ENCODE measurements at places on chromosomes 5 and 9.

DNA sequence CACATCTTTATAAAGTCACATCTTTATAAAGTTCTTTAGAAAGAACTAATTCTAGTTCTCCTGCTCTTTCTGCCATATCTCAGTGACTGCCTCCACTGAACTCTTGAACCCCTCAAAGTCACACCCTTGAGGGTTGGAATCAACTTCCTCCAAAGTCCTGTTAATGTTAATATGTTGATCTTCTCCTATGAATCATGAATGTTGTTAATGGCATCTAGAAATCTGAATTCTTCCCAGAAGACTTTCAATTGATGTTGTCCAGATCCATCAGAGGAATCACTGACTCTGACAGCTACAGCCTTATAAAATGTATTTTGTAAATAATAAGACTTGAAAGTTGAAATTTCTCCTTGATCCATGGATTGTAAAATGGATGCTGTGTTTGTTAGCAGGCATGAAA is 213.4 kb downstream of the COX7C start:
- no peak for DNase-seq

GRCh38 chr9:133403766-133404453 is 13.9 kb downstream of the REXO4 start:
- DNase-seq, result no peak

- no peak for DNase-seq
Measured at GRCh38 chr9:96009690-96010472, 134.4 kb downstream of the ERCC6L2 start.

DNA sequence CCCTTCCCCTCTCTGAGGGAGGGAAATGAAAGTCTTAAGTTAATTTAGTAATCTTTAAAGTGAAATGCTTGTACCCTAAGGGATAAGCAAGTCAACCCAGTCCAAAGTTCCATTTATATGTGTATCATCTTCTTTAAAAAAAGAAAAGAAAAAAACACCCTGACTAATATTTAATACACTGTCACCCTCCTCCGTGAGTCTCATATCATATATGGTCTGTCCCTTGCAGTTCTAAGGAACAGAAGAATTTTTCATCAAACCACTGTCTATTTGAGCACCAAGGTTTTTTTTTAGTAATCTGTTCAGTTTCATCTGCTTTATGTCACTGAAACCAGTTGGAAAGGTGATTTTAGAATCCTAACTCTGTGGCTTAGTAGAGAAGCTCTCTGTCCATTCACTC is 15.2 kb downstream of the TNIP1 start:
- no peak for DNase-seq

DNA sequence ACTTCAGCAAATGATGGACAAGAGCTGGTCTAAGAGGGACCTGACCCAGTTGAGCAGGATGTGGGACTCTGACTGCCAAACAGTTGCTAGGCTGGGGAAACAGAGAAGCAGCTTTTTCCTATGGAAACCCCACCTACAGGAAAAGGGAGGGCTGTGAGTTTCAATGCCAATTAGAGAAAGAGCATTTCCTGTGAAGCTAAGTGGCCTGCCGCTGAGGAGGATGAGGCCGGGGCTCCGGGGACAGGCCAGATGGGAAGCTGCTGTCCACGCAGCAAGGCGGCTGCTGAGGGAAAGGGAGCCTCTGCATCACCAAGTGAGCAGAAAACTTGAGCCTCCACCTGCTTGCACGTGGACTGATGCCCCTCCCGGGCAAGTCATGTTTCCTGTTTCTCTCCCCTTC is at the start of gene PCDH12:
Gene PCDH12, minus strand, starts transcription at position 90 of the 400 bp plus-strand sequence. CDS start 351 bp downstream, outside the sequence.
- DNase-seq, result no peak

- no peak for DNase-seq
Measured at GRCh38 chr5:107658528-107658927, 12.2 kb downstream of the EFNA5 start.

DNA sequence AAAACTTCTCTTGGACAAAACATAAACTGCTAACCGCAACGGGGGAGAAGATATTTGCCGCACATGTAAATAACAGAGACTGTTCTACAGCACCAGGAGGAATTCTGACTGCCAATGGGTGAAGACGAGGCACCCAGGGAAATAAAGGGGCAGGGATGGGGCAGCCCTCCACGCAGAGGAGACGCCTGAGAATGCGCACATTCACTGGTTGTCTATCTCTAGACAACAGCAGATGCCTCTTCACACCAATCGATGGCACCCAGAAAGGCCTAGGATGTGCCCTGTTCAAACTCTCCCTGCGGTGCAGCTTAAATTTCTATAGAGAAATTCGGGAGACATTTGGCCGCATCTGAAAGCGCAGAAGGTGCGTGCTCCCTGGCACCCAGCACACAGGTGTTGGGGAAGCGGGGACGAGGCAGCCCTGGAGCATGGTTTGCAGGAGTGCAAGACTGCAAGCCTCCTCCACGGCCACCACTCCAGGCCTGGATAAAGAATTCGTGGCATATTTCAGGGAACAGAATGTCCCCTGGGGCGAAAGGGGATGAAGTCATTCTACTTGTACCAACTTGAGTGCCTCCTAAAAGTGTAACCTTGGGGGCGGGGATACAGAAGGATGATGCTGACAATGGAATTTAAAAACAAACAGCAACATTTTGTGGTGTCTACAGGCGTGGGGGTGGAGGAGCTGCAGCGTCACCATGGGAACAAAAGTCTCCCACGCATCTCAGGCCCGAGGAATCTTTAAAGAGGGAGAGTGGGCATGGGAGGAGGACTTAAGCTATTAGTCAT is 6.3 kb upstream of the IRX2 start:
- peak; percentile 97 for DNase-seq

DNA sequence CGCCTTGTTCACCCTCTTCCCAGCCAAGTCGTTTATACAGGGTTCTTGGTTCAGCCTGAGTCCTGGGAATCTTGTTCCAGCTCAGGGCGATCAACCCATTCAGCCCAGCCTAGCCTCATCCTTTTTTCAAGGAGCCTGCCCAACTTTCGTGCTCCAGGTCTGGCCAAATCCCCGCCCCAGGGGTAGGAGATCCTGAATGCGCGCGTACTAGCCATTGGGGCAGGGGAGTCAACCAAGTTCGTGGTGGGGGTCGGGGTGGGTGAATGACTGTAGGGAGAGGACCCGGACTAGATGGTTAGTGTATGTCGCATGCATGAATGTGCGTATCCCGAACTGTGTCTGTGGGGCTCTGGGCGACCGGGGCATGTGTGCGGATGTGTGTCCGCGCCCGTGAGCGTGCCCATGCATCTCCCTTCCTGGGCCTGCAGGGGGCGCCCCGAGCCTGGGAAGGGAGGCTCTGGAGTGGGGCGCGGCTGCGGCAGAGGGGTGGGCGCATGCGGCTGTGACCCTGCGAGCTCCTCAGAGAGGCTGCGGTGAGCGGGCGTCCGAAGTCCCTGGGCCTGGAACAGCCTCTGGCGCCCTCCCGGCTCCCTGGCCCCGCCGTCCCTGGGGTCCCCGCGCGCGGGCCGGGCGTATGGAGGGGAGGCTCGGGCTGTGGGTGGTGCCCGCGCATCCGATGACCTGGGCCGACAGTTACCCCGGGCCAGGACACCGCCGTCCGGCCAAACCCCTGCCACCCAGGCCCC is 8.7 kb downstream of the CCL21 start:
- DNase-seq, result peak; percentile 63

DNA sequence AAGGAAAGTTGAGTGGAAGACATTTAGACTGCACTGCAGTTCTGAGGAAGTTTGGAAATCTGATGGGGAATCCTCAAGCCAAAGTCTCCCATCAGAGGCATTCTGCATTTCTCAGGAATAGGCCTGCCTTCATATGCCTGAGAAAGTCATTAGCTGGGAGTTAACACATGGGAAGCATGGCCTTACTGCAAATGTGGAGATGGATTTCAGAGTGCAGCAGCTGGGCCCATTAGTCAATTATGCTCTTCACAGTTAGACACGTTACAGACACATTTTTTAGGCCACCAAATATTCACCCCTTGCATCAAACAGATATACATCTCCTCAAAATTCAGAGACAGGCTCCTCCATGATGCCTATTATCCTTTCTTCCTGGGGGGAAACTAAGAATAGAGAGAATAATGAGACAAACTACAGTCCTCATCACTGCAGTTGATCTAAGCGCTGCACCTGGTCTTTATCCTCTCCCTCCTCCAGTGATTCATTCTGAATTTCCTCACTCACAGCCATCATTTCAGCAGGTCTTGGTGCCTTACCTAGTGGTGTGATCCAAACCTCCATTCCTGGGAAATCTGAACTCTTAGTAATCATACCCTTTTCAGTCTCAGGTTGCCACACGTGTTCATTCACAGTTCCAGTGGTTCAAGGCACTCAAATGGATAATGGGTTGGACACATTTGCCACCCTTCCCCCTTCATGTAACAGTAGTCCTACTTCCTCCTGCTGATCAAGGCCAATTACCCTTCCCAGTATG is 47.9 kb upstream of the PPP2CA start:
- no peak for DNase-seq

All from fibroblast of skin of back (primary cell).